ENCODE measurements at places on chromosomes 5 and 9.

DNA sequence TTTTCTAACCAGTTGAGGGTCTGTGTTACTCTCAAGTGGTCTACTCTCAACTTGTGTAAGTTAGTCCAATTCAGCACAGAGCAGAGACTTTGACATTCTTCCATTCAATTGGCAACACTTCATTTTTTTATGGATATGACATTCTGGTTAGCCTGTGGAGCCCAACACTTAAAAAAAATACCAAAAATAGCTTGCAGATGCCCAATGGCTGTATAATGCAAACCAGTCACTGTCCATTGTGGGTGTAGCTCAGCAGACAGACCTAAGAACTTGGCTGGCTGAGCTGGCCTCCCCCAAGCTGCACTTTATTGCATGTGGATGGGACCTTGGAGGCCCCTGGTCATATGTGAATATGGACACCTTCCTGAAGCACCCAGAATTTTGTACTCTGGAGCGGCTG, 103.2 kb downstream of the DPYSL3 start:
- no peak for DNase-seq

DNA sequence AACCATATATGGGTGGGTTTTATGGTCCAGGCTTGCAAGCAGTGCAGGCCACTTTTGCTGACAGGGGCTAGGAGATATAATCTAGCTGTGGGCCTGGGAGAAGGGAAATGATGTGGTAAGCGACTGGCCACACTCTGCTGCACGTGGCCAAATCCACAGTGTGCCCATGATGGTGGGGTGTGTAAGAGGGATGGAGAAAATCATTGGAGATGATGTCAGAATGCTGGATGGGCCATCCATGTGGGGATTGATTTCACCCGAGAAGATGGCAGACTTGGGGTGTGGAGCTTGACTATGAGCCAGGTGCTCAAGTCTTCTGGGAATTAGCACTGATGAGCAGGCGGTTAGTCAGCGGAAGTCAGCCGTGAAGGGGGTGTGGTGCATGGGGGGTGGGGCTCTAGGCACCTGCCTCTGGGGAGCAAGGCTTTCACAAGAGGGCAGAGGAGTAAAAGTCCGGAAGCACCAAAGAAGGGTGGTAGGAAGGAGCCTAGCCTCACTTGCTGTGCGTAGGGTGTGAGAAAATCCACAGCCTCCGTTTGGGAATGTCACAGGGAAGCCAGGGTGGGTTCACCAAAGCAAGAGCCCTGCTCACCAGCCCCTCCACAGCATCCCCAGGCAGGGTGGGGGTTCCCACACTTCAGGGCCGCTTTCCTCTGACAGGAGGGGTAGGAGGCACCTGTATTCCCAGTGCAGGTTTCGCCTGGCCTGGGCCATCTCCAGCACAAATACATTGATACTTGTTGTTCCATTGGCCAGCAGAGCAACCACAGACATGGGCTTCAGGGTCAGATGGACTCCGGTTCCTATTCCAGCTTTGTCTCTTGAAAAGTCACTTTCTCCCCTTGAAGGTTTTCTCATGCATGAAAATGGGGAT, 44.5 kb upstream of the ANGPTL2 start:
- no peak for DNase-seq

- peak; percentile 87 for DNase-seq
Observed at GRCh38 chr5:146340260-146341081, 1.8 kb downstream of the POU4F3 start.

DNA sequence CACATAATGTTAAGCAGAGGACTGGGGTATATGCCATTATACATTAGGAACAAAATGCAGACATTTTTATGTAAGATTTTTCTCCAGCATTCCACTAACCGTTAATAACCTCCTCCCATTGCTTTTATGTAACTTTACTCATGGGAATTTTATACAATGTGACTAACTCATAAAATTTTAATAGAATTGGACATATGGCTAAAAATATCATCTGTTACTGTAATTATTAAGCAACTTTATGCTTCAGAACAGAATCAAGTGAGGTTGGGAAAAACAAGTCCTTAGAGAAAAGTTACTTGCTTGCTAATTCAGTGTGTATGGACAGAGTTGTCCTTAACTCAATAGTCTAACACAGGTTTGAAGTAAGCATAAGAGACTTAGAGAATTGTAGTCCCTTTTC, 54.8 kb upstream of the PCSK1 start:
- DNase-seq = no peak

GRCh38 chr9:128499920-128500319, 4.6 kb upstream of the GLE1 start:
- no peak for DNase-seq

DNA sequence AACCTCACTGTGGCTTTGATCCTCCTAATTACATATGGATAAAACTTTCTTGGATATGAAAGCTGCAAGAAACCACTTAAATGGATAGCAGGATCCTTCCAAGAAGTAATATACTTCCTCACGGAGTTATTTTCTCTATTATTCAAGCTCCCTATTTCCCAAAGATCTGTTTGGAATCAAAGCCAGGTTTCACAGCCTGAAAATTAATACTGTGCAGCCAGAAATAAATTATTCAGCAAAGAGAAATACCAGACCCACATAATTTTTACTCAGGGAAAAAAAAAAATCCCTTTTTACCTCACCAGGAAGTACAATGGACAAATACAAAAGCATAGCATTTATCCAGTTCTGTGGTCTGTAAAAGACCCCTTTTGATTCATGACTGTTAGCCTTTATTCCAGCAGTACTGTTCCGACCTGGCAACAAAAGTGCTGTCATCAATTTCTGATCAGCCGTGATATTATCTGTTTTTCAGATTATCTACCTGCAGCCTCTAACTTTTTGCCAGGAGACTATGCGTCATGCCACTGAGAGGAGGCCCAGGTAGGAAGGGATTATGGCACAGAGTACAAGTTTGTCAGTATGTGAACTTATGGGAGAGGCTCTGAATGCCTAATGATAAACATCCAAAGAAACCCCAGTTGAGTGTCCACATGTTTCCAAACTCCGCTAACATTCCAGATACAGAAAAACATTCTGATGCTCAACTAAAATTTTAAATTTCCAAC, 57.0 kb downstream of the FBN2 start:
- no peak for DNase-seq

DNA sequence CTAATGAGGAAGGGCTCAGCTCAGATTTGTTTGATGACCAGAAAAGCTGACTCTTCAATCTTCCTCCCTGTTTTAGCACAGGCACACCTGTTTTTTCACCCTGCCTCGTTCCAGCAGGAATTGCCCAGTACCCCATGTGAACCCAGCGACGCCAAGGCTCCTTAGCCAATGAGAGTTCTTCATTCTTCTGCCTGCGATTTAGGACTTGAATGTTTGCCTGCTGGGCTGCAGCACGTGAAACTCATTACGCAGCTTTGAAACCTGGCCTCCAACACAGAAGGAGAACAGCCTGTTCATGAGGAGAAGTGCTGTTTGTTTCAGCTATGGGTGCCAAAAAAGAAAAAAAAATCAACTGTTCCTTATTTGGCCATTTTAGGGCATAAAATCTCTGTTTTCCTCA, 315.5 kb downstream of the TRPM3 start:
- no peak for DNase-seq

DNA sequence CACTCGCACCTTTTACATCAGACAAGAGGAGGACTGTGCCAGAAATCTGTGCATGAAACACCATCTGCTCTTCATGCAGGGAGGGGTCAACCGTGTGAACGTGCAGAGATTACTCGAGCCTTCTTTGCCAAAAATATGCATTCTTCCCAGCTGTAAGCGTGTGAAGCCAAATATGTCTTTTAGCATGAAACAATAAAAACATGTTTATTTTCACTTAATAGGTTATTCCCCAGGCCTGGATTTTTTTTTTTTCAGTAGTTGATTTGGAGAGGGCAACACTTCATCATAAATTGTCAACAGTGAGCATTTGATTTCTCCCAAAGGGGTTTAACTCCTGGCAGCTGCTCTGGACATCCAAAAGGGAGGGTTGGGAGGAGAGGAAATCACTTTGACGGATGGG, 23.8 kb downstream of the PLAC8L1 start:
- no peak for DNase-seq

DNA sequence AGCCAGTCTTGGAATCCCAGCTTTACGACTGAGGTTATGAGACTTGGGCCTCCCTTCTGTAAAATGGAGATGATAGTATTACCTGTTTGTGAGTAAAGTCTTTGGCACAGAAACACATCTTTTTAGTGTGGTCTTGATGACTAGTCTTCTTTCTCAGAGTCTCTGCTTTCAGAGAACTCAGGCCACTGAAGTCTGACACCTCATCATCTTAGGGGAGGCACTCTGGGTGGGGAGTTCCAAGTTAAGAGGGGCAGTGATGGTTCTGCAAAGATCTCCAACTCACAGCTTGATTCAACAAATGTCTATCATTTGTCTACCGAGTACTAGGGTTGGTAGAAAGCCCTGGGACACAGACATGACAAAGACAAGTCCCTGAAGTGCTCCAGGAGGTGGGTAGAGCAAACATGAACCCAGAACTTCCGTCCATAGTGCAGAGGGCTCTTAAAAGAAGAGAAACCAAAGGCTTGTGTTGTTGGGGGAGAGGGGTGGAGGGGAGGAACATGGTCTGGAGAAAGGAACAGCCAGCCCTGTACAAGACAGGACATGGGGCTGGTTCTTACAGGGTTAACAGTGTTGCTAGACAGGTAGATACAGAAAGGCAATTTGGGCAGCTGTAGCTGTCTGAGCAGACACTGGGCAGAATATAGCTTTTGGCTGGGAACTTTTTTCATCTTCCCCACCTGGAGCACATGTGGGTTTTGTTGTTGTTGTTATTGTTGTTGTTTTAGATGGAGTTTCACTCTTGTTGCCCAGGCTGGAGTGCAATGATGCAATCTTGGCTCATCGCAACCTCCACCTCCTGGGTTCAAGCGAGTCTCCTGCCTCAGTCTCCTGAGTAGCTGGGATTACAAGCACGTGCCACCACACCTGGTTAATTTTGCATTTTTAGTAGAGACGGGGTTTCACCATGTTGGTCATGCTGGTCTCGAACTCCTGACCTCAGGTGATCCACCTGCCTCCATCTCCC, 2.6 kb upstream of the CD14 start:
- DNase-seq = no peak
